Suppressor macrophage (primary cell): ENCODE measurements at places on chromosomes 16 and 17.

DNA sequence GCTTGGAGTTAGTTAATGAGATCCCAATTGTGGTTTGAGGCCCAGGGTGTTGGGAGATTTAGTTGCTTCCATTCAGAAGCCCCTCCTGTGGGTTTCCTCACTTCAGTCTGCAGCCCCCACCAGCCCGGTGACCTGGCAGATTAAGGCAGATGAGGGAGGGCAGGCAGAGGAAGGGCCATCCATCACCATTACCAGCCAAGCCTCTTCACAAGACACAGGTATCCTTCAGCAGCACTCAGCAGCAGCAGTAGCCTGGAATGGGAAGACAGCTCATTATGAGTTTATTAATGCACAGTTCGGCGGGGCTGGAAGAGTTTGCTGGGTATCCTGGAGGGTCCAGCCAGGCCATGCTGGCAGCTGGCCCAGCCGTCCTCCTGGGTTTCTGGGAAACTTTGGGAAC lies 90.0 kb upstream of the GPRC5B start:
- DNase-seq, result no peak

- no peak for DNase-seq
Measured at GRCh38 chr17:49707246-49707607, 537 bp downstream of the SLC35B1 start.

DNA sequence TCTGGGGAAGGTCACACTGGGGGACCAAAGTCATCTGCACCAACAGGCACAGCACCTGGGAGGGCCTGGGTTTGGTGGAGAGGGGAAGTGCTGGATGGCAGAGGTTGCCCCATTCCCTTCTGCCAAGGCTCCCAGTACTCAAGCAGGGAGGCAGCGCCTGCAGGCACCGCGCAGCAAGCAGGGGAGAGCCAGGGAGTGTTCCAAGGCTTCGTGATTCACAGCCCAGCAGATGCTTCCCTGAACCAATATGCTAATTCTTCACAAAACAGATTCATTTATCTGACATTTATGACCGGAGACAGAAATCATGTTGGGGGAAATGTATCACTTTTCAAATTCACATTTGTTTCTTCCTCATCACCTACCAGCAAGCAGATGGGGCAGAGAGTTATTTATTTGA lies 13.4 kb upstream of the CDH5 start:
- no peak for DNase-seq

- DNase-seq, result no peak
Measured at GRCh38 chr16:89607453-89607852, 6.0 kb upstream of the DPEP1 start.

GRCh38 chr17:72236980-72237633 lies 116.3 kb downstream of the SOX9 start:
- no peak for DNase-seq

DNA sequence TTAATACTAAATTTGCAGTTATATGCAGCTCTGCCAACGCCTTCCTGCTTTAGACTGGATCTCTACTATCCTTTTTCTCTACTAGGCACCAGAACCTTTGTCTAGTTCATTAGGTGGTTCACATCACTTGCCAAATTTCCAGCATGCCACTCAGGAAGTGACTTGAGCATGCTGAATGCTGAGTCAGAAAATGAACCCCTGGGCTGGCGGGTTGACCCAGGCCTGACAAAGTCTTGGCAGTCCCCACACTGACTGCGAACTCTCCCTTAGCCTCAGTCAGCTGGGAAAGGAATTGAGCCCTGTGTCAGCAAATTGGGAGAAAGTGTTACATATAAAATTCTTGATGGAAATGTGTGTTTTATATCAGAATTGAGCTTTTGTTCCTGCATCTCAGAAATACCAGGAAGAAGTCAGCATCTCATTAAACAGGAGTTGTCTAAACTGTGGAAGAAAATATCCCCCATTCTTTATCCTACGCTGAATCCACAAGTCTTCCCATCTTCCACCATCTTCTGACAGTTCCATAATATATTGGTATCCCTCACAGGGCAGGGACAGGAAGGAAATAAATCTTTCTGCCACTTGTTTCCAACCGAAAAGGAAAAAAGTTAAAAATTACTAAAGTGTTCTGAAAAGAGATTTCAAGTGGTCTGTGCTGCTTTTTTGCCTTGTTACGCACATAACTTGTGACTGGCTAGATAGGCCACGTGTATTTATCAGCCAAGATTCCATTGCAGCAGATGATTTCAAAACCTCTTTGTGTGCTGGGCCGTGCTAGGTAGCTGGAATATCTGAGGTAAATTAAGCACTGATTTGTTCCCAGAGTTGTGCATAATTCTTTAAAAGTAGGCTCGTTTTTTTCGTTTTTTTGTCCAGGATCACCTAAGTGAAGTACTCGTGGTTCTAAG lies 16.7 kb upstream of the SLC12A3 start:
- no peak for DNase-seq

DNA sequence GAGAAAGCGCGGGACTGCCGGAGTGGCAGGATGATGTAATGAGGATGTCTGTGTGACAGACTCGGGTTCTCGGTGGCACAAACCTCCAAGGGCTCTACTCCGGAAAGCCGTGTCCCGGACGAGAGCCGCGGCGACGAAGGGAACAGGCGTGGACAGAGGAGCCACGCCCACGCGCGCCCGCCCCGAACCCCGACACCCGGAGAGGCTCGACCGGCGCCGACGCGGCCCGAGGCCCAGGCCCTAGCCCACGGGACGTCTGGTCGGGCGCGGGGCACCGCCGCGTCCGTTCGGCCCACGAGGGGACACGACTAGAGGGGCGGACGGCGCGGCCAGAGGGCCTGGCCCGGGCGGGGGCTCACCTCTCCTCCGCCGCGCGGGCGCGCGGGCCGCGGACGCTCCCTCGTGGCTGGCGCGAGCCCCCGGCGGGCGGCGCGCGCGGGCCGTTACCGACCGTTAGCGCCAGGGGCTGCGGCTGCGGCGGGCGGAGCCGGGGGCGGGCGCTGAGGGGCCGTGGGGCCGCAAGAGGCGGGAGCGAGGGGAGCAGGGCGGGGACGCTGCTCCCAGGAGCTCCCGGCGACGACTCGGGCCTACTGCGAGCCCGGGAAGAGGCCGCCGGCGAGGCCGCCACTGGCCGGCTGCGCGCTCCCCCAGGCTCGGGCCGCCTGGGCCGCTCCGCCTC lies 2.1 kb upstream of the IRX5 start:
- DNase-seq, result peak; percentile 59

- peak; percentile 96 for DNase-seq
Measured at GRCh38 chr16:2513405-2514332, at the start of gene ATP6V0C. TSS of gene ATP6V0C (plus strand) at chr16:2513952. CDS start at chr16:2514104, 152 bp downstream.

DNA sequence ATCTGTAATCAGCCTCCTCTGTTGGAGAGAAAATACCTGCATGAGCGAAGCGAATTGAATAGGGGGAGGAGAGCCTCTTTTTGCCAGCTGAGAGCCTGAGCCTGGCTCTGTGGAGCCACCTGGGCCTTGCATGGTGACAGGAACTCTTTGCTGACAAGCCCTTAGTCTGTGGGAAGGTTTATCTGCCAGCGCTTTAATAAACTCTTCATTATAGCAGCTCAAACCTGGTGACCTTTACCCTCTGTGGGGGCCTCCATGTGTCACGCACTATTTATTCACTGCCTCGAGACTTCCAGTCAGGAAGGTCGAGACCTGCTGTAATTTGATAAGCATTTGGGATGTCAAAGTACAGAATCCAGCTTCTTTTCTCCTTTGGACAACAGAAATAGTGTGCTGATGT lies 282.6 kb downstream of the CBLN1 start:
- no peak for DNase-seq

DNA sequence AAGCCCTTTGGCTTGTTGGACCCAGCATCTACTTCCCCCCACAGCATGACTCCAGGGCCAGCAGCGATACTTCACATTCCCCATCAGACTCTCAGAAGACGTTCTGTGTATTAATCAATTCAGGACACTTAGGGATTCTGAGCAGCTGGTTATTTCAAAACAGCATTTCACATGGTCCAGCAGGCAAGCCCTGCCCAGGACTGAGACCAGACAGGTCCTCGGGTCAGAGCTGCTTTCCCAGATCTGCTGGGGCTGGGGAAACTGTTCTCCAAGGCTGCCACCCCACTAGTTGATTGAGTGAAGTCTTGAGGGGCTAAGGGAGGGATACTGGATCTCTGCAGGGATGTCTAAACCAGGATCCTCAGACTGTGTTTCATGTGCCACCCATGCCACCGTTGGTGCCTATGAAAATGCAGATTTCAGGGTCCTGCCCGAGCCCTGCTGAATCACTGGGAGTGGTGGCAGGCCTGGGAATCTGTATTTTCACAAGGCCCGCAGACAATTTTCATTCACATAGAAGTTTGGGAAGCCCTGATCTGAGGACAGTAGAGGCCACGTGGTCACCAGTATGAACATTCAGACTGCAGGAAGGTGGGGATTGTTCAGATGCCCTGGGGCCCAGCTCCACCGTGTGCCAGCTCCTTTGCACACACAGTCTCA lies 40.6 kb upstream of the CDH5 start:
- no peak for DNase-seq
